ENCODE measurements at places on chromosomes 3 and 15. TPM values are rescaled to one million over a fixed set of nuclear protein-coding genes. Genes with fewer than 3 reads are reported as not detected.
A peak's percentile ranks its signal among the peaks of the same experiment; 100 is the strongest.

DNA sequence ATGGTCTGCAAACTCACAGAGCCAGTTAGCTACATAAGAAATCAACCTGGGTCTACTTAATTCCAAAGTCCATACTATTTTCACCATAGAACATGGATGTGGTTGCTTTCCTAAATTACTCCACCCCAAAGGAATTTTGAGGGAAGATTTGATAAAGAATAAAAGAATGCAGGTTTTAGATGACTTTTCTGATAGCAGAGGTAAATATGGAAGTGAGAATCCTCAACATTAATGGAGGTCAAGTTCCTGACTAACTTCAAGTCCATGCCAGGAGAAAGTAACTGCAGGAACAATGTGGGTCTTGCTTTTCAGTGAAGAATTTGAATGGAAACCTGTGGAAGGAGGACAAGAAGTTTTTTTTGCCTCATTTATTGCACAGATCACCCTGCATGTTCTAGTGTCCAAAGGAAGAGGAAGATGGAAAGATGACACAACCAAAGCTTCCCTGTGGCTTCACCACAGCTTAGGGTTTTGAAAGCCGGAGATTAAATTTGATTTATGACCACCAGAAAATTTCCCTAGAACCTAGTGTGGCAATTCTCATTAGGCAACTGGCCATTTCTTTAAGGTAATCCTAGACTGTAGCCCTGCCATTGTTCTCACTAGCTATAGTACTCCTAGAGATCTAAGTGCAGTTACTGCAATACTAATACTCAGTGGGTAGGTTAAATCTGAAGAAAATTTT, 429.7 kb downstream of the RAP2B start:
- no peak for DNase-seq

- no peak for DNase-seq
Observed at GRCh38 chr15:42010434-42010833, 10.4 kb downstream of the PLA2G4E start.

DNA sequence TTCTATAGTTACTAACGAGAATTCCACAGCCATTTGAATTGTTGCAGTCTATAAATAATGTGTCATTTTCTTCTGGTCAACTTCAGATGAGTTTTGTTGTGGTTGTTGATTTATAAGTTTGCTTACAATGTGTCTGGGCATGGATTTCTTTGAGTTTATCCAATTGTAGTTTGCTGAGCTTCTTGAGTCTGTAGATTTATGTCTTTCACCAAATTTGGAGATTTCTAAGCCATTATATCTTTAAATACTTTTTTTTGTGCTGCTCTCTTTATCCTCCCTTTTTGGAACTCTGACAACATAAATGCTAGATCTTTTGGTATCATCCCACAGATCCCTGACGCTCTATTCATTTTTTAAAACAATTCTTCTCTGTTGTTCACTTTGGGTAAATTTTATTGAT, 63.2 kb upstream of the NDUFB4 start:
- DNase-seq: no peak

GRCh38 chr3:64138656-64139375, 86.5 kb downstream of the PRICKLE2 start:
- no peak for DNase-seq

GRCh38 chr3:72982609-72983366, 13.8 kb upstream of the PPP4R2 start:
- DNase-seq: no peak

DNA sequence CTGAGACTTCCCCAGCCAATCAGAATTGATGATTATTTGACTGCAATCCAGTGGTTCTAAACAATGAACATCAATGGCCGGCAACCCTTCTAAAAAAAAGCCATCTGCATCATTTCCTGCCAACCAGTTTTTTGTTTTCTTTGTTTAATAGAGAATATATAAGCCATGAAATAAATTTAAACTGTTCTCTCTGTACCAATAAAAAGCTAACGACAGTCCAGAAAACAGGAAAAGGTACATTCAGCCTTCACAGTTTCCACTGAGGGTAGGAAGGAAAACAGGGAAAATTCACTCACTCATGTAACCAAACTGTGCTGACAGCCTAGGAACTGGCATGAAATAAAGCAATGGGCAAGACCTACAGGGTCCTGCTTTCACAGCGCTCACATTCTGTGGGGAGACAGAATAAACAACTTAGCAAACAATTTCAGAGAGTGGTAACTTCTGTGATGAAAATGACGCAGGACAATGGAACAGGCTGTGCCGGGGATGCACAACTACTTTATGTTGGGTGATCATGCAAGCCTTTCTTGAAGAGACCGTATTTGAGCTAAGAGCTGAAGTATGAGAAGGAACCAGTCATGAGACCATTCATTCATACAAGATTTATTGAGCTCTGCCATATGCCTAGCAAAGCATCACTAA, 630.1 kb downstream of the MAGI1 start:
- DNase-seq: no peak

DNA sequence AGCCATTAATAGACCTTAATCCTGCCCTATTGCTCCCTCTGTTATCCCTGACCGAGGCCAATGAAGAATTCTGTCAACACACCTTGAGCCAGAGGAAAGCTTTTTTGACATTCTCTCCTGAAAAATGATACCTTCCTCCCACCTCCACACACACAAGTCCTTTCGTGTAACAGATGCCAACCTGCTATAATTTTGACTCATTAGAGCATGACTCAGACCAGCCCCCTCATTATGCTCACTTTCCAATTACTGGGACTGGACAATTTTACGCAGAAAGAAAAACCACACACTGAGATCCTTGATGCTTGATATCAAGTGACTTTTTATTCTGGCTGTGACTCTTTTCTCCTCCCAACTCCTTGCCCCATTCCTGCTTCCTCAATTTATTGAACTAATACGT, 50.9 kb downstream of the LSAMP start:
- DNase-seq: no peak

DNA sequence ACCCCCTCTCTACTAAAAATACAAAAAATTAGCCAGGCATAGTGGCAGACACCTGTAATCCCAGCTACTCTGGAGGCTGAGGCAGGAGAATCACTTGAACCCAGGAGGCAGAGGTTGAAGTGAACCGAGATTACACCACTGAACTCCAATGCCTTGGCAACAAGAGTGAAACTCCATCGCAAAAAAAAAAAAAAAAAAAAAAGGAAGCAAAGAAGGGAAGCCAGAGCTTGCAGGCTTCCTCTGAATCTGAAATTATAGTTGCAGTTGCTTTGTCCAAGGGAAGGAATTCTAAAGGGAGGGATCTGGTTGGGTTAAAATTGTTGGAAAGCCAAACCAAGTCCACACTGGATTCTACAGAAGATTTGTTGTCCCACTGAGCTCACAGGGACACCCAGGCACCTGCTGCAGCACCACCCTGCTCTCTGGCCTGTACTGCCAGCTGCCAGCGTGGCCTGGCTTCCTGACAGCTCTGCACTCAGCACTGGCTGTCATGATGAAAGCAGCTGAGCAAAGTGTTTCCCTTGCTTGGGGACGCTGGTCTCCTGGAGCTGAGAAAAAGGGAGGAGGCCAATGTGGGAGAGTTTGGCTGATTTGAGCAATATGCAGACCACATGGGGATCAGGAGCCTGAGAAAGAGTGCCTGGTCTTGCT, 88.8 kb upstream of the HES1 start:
- DNase-seq: peak; percentile 76

GRCh38 chr3:115040673-115041286, 106.3 kb downstream of the ZBTB20 start:
- no peak for DNase-seq

DNA sequence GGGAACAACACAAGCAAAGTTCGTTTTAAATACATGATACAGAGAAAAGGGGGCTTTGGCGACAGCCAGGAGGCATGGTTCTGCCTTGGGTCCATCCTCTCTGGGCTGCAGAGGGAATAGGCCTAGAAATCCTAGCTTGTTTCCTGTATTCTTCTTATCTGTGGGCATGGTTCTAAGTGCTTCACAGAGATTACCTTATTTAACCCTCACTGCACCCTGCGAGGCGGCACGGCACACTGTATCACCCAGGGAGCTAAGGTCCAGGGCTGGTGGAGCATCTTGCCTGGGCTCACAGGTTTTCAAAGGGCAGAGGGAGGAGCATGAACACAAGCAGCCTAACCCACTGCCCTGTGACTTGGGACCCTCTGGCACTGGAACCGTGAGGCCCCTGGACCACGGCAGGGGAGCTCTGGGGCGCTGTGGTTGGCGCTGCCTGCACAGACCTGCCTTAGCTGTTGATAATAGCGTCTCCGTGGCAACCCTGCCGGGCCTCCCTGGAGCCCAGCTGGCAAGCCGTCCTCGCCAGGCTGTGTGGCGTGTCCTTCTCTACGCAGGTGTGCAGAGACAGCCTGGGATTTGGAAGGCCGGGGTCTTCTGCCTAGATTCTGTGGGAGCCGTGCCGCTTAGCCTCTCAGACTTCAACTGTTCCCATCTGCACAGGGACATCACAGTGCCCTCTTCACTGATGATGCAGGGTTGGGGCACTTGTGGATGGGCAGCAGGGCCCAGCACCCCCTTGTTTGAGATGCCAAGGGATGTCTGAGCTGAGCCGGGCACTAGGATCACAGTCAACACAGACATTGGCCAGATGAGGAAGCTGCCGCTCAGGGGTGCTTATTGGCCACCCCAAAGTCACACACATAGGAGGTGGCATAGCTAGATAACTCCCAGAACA, 154.6 kb upstream of the TLE3 start:
- no peak for DNase-seq

DNA sequence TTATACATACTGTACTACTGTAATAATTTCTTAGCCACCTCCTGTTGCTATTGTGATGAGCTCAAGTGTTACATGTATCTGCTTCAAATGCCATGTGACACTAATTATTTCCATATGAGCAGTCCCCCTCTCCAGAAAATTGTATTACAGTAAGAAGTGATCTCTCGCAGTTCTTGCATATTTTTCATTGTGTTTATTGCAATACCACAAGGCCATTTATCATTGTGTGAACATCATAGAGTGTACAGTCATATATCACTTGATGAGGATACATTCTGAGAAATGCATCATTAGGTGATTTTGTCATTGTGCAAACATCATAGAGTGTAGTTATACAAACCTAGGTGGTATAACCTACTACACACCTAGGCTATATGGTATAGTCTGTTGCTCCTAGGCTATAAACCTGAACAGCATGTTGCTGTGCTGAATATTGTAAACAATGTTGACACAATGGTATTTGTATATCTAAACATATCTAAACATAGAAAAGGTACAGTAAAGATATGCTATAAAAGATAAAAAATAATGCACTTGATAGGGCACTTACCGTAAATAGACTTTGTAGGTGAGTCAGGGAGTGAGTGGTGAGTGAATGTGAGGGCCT, 189.6 kb upstream of the MLF1 start:
- DNase-seq: no peak

- no peak for DNase-seq
Observed at GRCh38 chr15:69703532-69704187, 251.0 kb downstream of the RPLP1 start.

- DNase-seq: no peak
Observed at GRCh38 chr3:28606283-28606682, 257.7 kb upstream of the AZI2 start.

DNA sequence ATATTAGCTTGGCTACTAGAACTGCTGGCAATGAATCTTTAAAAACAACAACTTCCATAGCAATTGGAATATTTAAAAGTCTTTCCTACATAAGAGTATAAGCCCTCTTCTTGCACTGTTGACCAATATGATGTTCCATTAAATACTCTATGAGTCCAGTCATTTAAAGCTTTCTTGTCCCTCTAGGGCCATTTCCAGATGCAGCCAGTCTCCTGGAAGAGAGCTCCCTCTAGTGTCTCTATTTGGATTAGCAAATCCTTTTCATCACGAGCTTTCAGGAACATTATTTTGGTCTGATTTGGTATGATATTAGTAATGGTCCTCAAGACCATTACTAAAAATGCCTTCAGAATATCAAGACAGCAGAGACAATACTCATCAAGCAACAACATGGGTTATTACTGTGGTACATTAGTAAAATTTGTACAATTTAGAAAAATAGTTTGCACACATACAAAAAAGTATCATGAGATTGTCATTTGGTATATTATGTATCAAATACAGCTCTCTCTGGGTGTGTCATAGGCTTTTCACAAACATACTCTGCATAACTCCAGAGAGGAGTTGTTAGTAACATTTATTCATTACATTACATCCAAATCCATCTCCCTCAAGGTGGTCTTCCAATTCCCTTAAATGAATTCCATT, 101.3 kb downstream of the DPH6 start:
- DNase-seq: peak; percentile 3

- no peak for DNase-seq
Observed at GRCh38 chr15:42499858-42500609, 4.6 kb downstream of the SNAP23 start.

- no peak for DNase-seq
Observed at GRCh38 chr3:183967693-183968092, 50.0 kb downstream of the ABCC5 start.

DNA sequence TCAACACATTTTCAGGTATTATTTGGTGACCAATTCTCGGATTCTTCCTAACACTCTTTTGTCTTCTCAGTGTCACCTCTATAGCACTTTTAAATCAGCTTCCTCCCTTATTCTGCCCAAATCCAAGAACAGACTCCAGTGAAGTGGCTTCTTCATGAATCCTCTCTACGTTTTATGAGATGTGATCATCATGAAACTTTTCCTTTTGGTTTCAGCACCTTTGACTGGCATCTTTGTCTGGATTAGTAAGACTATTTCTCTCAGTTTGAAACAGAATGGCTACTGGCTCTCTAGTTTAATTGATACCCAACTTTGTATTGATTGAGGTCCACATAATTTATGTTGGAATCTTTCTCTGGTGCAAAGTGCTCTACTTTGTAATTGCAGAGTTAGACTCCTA, 45.6 kb downstream of the CMC1 start:
- DNase-seq: no peak

DNA sequence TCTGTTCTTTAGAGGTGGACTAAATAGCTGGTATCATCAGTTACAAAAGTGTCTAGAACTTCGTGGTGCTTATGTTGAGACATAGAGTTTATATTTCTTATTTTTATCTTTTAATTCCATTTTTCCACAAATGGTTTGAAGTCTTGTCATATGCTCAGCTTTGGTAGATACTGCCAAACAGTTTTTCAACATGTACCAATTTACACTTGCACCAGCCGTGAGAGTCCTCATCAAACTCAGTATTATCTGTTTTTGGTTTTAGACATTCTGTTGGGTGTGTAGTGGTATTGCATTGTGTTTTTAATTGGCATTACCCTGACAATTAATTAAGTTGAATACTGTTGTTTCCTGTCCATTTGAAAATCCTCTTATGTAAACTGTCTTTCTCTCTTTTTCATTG, 16.7 kb downstream of the ISLR2 start:
- no peak for DNase-seq

Gene SPATA12
- total RNA-seq: 0.10 TPM

Gene ACP3
- 21.8 TPM for total RNA-seq

Gene AQP9
- total RNA-seq: 7.3 TPM

Gene FGD5
- 14.9 TPM for total RNA-seq
